ENCODE measurements at places on chromosomes 12 and 14. TPM values are rescaled to one million over a fixed set of nuclear protein-coding genes. Genes with fewer than 3 reads are reported as not detected.

DNA sequence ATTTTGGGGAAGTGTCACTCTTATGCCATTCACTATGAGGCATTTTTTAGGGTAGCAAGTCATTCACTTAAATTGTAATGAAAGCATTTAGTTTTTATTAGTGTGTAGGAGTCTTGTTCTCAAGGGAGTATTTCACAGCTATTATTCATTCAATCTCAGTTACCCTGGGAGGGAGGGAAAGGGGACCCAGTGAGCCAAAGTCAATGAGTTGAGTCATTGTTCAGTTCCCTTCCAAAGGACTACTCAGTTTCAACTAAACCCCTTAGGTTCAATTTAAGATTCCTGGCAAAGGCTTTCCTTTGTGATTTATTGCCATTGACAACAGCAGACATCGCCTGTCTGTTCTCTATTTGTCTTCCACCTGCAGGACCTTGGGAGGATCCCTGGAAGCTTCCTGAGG lies 29.3 kb upstream of the RASSF8 start:
- no peak for DNase-seq
- H3K36me3 ChIP-seq: no peaks in the 10 kb centered on the region
- H3K4me1 ChIP-seq: peaks cover 2% of the 10 kb centered on the region
- H3K4me3 ChIP-seq: no peak overlapping the region

TMCC3 gene
- 1.7 TPM for total RNA-seq

DNA sequence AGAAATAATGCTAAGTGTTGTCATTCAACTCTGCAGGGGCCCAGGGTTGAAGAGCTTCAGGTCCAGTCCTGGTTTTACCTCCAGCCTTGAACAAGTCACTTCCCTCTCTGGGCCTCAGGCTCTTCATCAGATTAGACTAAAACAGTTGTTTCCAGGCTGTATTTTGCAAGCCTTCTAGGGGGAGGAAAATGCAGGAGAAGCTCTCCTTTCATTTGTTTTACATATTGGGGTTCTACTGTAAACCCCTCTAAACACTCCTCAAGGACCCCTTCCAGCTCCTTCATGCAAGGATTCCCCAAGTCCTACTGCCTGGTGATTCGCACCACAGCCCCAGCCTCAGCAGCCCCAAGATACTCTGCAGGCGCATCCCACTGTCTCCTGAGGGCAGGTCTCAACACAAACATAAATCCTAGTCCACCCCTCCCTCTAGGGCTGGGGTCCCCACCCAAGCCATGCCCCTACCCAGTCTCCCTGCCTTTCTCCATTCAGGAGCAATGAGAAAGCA lies 2.7 kb downstream of the SDR9C7 start:
- no peaks in the 10 kb centered on the region for H3K4me1 ChIP-seq
- no peaks in the 10 kb centered on the region for H3K36me3 ChIP-seq
- H3K27me3 ChIP-seq: no peaks in the 10 kb centered on the region
- H3K27ac ChIP-seq: no peak overlapping the region
- H3K4me3 ChIP-seq: no peak overlapping the region

DNA sequence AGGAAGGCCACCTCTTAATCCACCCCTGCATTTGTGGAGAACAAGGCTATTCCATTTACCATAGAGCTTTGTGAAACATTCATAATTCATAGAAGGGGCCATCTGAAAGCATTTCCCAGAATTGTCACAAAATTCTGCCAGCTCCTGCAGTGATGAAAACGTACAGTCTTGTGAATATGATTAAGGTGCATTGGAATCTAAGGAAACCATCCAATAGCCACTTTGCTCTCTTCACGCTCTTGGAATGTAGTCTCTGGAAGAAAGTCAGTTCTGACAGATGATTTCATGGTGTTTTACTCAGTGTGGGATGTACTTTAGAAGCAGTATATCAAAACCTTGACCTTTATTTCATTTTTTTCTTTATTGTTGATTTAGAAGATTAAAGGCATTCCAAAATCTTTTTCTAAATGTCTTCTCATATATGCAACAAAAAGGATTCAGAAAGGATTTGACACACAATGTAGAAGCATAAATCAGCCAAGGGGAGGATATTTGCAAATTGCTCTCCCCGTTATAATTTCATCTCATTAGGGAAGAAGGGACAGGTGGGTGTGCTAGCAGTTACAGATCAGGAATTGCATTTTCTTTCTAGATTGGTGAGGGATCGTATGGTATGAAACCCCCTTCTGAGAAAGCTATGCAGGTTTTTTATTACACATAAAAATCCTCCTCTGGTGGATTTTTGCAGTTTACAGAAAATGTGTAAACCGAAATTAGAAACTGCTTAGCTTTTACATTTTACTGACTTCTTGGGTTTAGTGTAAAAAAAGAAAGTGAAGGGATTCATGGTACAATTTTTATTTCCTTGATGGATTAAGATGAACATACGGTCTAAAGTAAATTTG lies 390.2 kb downstream of the LRIG3 start:
- H3K36me3 ChIP-seq: no peaks in the 10 kb centered on the region
- no peaks in the 10 kb centered on the region for H3K4me1 ChIP-seq
- no peak overlapping the region for H3K4me3 ChIP-seq
- no peak overlapping the region for H3K27ac ChIP-seq
- no peaks in the 10 kb centered on the region for H3K27me3 ChIP-seq
- no peak for DNase-seq

ZC3H10 gene
- 4.9 TPM for total RNA-seq

- no peak for DNase-seq
- no peak overlapping the region for H3K4me3 ChIP-seq
- H3K36me3 ChIP-seq: no peaks in the 10 kb centered on the region
- H3K27ac ChIP-seq: no peak overlapping the region
Measured at GRCh38 chr12:69687390-69687789, 11.7 kb downstream of the BEST3 start.

- H3K4me3 ChIP-seq: no peak overlapping the region
- no peak for DNase-seq
- peaks cover 23% of the 10 kb centered on the region for H3K4me1 ChIP-seq
- no peaks in the 10 kb centered on the region for H3K27me3 ChIP-seq
Measured at GRCh38 chr12:88519802-88520435, 60.4 kb downstream of the KITLG start.

DNA sequence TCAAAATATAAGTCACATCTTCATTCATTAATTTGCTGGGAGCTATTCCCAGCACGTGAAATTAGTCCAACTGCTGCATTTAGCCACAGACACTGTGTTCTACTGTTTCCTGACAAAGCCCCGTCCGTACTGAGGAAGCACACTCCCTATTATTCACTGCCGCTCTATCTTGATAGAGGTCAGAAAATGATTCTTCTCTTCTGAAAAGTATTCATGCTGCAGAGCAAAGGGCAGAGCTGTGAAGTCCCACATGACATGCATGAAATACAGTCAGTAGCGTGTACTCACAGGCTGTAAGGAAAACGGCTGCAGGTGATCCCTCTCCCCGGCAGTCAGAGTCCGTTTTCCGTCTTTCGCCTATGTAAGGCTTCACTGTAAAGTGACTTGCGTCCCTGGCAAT lies 302.5 kb upstream of the FKBP4 start:
- H3K27ac ChIP-seq: peak overlapping the region; percentile 83
- H3K27me3 ChIP-seq: no peaks in the 10 kb centered on the region
- H3K4me1 ChIP-seq: peaks cover 89% of the 10 kb centered on the region
- H3K4me3 ChIP-seq: no peak overlapping the region
- H3K36me3 ChIP-seq: peaks cover 6% of the 10 kb centered on the region

FAM216A gene
- total RNA-seq: 4.2 TPM

SGPP1 gene
- 4.6 TPM for total RNA-seq

DNA sequence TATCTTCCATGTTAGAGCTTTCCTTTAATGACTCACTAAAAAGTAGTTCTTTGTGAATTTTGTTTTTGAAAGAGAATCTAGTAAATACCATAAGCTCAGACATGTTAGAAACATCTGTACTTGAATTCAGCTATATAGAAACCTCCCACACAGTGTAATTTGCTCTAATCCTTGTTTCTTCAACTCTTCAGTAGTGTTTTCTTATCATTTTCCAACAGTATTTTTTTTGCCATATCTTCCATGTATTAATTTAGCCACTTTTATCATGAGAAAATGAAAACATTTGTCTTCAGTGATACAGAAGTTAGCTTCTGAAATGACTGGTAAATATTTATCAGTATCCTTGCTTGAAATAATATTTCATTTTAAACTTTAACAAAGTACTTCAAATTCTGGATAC lies 73.6 kb downstream of the ARID2 start:
- no peaks in the 10 kb centered on the region for H3K36me3 ChIP-seq
- H3K27ac ChIP-seq: no peak overlapping the region
- H3K4me1 ChIP-seq: peaks cover 8% of the 10 kb centered on the region
- no peaks in the 10 kb centered on the region for H3K27me3 ChIP-seq

GRCh38 chr12:69570545-69571399 lies 14.5 kb upstream of the CCT2 start:
- H3K4me1 ChIP-seq: peaks cover 18% of the 10 kb centered on the region
- no peaks in the 10 kb centered on the region for H3K27me3 ChIP-seq
- no peak overlapping the region for H3K4me3 ChIP-seq
- DNase-seq: no peak

MYH6 gene
- 1,823 TPM for total RNA-seq

DNA sequence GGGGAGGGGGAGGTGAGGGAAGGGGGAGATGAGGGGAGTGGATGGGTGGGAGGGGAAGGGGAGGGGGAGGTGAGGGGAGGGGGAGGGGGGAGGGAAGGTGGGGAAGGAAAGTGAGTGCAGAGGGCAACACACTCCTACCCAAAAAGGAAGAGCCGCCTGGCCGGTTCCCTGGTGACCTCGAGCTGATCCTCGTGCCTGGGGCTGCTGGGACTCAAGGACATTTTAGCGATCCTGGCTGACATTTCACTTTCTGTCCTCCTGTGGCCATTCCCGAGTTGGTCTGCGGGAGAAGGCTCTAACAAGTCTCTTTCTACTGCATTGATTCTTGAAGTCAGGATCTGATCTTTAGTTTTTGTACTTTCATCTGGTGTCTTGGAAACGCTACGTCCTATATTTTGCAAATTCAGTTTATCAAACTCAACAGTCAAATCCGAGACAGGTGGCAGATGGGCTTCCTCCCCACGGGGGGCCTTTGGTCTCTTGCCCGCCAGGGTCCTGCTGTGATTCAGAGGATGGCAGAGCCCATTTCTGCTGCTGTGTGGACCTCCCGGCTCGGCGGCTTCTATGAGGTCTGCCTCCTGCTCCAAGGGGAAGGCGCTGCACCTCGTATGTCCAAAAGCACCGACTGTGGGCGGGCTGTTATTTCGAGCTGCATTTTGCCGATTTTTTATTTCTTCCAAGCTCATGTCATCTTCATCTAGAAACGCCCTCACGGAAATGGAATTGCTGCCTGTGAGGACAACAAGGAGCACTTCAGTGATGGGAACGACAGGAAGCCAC lies 19.1 kb downstream of the PGAM5 start:
- H3K27ac ChIP-seq: no peak overlapping the region
- no peak overlapping the region for H3K4me3 ChIP-seq
- no peak for DNase-seq
- no peaks in the 10 kb centered on the region for H3K4me1 ChIP-seq
- peaks cover 87% of the 10 kb centered on the region for H3K36me3 ChIP-seq

- no peaks in the 10 kb centered on the region for H3K27me3 ChIP-seq
- H3K4me1 ChIP-seq: no peaks in the 10 kb centered on the region
- no peak for DNase-seq
Measured at GRCh38 chr14:31275731-31276130, 68.1 kb upstream of the HECTD1 start.

TAS2R43 gene
- not detected for total RNA-seq

- H3K36me3 ChIP-seq: no peaks in the 10 kb centered on the region
- peaks cover 32% of the 10 kb centered on the region for H3K4me1 ChIP-seq
- H3K27me3 ChIP-seq: peaks cover 5% of the 10 kb centered on the region
- H3K27ac ChIP-seq: peak overlapping the region; percentile 88
- peak; percentile 83 for DNase-seq
Measured at GRCh38 chr12:6154730-6155459, 30.4 kb upstream of the VWF start.

DNA sequence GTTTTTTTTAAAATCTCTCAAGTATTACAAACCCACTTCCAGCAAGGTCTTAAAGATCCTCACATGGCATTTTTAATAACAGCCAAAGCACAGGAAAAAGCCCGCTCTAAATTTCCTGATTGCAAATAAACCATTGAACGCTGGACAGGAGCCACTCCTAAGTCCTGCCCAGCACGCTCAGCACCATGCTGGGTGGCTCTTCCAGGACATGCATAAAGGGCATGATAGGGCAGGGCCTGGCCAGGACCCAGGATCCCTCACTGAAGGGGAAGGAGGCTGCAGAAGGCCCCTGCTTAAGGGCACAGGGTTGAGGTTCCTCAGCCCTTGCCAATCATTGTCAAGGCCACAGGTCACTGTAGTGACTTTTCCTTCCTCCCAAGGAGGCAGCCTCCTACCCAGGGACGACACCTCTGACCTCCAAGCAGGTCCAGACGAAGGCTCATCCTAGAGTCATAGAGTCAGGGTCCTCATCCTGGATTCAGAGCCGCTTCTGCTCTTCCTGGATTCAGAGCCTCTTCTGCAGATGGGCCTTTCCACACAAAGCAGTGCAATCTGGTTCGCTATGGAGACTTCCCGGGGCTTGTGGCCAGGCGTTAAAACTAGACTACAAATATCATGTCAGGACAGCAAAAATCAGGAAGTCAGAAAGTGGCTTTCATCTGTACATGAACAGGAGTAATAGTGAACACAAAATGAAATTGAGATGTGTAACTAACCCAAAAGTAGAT lies 123.8 kb downstream of the GCH1 start:
- peak; percentile 48 for DNase-seq
- H3K27ac ChIP-seq: peak overlapping the region; percentile 91
- H3K36me3 ChIP-seq: peaks cover 65% of the 10 kb centered on the region
- H3K4me3 ChIP-seq: no peak overlapping the region

MFAP5 gene
- 55.8 TPM for total RNA-seq

- no peak for DNase-seq
- no peaks in the 10 kb centered on the region for H3K27me3 ChIP-seq
- no peaks in the 10 kb centered on the region for H3K36me3 ChIP-seq
- no peak overlapping the region for H3K4me3 ChIP-seq
Measured at GRCh38 chr14:67137744-67138371, 51.4 kb upstream of the GARIN2 start.

KERA gene
- not detected for total RNA-seq

GRCh38 chr12:1398673-1399072 lies 195.7 kb downstream of the FBXL14 start:
- no peak overlapping the region for H3K27ac ChIP-seq
- H3K4me1 ChIP-seq: no peaks in the 10 kb centered on the region
- no peaks in the 10 kb centered on the region for H3K27me3 ChIP-seq
- no peak overlapping the region for H3K4me3 ChIP-seq

GPR162 gene
- 6.5 TPM for total RNA-seq

RIPK3 gene
- total RNA-seq: 3.6 TPM

TAS2R20 gene
- total RNA-seq: 0.44 TPM

- peak overlapping the region; percentile 71 for H3K27ac ChIP-seq
- peaks cover 19% of the 10 kb centered on the region for H3K4me1 ChIP-seq
- H3K36me3 ChIP-seq: no peaks in the 10 kb centered on the region
- peaks cover 1% of the 10 kb centered on the region for H3K27me3 ChIP-seq
- peak overlapping the region; percentile 60 for H3K4me3 ChIP-seq
Measured at GRCh38 chr14:104436741-104437701, 142.5 kb upstream of the C14orf180 start.

KRT77 gene
- total RNA-seq: not detected
